SJSA1 (cell line): ENCODE measurements at places on chromosomes 6 and 20.
A peak's percentile ranks its signal among the peaks of the same experiment; 100 is the strongest.

DNA sequence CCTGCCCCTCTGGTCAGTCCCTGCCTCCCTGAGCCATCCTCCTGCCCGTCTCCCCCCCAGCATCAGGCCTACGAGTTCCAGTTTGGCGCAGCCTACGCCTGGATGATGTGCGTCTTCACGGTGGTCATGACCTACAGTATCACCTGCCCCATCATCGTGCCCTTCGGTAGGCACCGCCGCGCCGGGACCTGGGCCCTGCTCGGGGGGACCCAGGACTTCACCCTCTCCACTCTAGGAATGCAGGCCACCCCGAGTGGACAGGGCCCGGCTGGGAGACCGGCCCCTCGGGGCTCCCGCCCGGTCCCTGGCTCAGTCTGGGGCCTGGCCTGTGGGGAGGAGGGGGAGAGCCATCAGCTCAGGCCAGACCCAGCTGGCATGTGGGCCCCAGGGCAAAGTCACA, 6.1 kb upstream of the CAPN11 start:
- DNase-seq, result no peak

GRCh38 chr6:116500969-116501433, 10.4 kb upstream of the CALHM5 start:
- no peak for DNase-seq

GRCh38 chr6:157194643-157195042, 128.7 kb downstream of the TMEM242 start:
- DNase-seq, result no peak

GRCh38 chr20:49674383-49675352, 39.0 kb downstream of the B4GALT5 start:
- DNase-seq, result no peak

DNA sequence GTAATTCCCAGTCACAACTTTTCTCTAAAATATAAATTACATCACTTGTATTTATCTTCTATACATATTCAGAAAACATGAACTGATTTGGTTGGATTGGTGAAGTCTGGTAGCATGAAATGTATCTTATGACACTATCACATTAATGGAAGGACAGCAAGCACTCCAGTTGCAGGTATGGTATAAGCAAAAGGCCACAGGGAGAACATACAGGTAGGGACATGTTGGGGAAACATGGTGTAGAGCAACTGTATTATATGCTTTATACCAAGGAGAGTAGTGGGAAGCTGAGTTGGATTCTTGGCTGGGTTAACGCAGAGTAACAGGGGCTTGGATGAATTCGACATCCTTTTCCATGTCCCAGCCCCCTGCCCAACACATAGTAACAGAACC, 1.4 kb upstream of the VARS1 start:
- no peak for DNase-seq

DNA sequence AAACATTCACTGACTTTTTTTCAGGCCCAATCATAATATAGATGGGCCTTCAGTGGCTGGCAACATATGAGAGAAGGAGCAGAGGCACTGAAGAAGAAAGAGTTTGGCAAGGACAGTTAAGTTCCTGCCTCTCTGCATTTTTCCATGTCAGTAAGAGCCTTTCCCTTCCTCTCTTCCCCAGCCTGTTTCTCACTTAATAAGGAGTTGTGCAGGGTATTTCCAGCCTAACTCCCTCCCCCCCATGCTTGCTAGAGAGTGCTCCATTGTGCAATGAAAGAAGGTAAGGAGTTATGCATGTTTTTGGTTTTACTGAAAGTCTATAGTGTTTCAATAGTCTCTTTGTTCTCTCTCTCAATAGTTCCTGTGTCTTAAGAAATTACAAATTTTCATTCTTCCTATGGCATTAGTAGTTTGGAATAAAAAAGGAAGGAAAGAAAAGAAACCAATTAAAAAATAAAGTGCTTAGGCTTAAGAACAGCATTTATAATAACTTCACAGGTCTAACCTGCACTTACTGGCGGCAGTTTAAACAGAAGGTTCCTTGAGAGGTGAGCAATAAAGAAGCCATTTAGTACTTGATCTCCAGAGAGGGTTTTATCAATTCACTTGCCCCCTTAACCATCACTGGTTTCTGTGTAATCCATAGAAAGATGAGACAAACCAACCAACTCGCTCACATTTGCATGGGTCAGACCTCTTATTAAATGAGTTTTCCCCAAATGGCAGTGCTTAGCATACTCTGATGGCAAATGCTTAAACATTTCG, 251.1 kb downstream of the PTPRT start:
- no peak for DNase-seq

- DNase-seq, result peak; percentile 74
These were observed 81.7 kb downstream of the THBS2 start for GRCh38 chr6:169171951-169172350.

- peak; percentile 60 for DNase-seq
These were observed 96.5 kb downstream of the HFE start for GRCh38 chr6:26183581-26184366.

GRCh38 chr20:7090811-7091210, 323.3 kb downstream of the BMP2 start:
- no peak for DNase-seq

DNA sequence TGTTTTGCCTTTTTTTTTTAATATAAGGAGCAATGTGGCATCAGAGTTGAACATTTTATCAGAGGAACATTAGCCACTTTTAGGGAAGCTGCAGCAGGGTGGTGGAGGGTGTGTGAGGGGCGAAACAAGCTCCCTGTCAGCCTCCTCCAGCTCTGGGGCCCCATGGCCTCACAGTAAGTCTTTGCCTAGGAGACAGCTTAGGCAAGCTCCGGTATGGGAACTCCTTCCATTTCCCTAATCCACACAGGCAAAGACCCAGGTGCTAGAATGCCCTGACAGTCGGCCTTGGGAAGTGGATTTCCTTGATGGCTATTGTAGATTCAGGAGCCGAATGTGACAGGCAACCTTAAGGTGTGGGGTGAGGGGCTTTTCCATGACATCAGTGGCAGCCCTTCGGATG, 862 bp downstream of the PRND start:
- no peak for DNase-seq

GRCh38 chr6:158672726-158673125, 22.9 kb downstream of the SYTL3 start:
- DNase-seq, result no peak
